C1 segment of cervical spinal cord (tissue), 14 donors: ENCODE measurements at places on chromosomes 11 and 22.
A peak's percentile ranks its signal among the peaks of the same experiment; 100 is the strongest.

DNA sequence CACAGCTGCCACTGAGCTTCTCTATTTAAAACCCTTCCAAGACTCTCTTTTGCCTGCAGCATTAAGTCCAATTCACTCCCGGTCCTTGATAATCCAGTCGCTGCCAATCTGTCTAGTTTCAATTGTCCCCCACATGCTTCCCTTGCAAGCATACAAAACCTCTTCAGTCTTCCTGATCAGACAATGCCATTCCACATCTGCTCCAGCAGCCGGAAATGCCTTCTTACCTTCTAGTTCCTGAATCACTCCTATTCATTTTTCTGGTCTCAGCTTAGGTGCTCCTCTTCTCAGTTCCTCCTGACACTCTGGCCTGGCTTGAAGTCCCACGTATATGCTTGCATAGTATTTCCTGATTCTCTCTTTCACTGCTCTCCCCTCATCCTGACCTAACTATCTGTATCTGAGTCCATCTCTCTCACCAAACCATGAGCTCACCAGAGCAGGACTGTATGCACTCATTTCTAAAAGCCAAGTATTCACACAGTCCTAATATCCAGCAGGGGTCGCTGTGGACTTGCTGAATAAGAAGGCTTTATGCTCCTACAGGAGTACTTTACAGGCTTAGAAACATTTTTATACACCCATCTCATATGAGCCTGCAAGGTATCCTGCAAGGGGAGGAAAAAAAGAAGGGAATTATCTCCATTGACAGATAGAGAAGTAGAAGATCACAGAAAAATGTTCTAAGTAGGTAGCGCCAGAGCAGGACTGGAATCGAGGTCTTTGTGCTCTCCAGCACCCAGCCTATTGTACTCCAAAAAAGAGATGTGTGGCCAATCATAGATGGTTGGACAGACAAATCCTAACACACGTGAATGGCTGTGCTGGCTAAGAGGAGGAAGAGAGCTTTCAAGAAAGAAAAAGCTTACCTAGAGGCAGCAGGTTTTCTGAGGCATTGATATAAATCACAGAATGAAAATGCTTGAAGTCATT, 19.2 kb downstream of the XRRA1 start:
- no peak for DNase-seq

DNA sequence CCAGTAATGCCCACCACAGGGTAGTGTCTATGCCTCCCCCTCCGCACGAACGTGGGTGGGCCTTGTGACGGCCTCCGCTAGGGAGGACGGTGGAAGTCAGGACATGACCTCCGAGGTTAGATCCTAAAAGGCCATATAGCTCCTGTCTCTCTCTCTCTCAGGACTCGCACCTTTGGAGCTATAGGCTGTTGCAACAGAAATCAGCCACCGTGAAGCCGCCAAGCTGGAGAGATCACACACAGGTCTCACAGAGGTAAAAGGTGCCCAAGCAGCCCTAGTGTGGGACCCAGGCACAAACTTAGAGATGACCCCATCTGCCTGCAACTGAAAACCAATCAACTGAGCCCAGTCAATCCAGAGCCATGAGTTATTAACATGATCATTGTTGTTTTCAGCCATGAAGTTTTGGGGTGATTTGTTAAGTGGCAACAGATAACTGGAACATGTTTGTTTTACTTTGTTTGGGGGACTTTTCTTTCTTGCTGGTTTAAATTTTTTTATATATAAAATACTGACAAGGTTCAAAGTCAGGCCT, 7.4 kb upstream of the NAP1L4 start:
- no peak for DNase-seq

DNA sequence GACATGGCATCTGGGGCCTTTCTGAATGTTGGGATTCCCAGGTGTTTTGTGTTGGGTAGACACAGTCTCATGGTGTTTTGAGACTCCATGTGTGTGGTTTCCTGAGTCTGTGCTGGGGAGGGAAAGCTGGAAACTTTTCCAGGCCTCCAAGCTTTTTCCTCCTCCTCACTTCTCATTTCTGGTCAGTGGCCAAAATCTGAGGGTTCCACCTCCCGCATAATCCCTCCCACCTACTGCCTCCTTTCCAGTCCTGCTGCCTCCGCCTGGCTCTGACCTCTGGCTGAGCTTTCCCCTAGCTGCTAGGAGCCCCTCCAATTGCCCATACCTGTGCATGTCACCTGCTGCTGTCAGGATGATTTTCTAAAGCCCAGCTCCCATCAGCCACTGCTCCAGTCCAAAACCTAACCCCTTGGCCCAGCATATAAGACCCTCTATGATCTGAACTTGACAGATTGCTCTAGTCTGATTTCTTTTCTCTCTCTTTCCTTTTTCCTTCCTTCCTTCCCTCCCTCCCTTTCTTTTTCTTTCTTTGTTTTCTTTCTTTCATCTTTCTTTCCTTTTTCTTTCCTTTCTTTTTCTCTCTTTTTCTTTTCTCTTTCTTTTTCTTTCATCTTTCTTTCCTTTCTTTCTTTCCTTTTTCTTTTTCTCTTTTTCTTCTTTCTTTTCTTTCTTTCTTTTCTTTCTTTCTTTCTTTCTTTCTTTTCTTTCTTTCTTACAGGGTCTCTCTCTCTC, 51.4 kb upstream of the NECTIN1 start:
- DNase-seq, result no peak

DNA sequence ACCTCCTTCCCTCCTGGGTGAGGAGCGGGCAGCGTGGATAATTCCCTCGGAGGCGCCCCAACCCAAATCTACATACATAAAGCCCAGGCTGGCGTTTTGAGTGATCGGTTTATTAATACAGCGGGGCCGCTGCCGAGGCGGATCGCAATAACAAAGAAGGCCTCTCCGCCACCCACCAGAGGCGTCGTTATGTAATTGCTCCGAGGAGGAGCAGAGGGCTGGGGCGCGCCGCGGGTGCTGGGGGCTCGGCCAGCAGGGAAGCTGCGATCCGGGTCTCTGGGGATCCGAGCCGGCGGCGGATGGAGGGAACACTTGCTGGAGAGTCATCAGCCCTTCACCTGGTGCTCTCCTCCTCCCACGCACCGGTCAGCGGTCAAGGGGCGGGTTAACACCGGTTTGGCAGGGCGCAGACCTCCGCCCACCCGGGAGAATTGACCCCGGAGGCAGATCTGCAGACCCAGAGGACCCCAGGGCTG, 6.4 kb upstream of the TP53I11 start:
- no peak for DNase-seq

GRCh38 chr11:123286761-123287160, 91.7 kb upstream of the CLMP start:
- DNase-seq, result no peak

DNA sequence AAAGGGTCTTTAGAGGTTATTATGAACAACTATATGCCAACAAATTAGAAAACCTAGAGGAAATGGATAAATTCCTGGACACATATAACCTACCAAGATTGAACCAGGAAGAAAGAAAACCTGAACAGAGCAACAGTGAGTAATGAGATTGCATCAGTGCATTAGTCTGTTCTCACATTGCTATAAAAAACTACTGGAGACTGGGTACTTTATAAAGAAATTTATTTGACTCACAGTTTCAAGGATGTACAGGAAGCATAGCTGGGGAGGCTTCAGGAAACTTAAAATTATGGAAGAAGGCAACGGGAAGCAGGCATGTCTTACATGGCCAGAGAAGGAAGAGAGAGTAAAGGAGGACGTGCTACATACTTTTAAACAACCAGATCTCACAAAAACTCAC, 70.8 kb upstream of the GNAZ start:
- DNase-seq, result no peak

- no peak for DNase-seq
These were observed 564.5 kb upstream of the B3GAT1 start for GRCh38 chr11:134976551-134976950.

- no peak for DNase-seq
These were observed 1132.1 kb upstream of the CNTN5 start for GRCh38 chr11:97888641-97889040.

DNA sequence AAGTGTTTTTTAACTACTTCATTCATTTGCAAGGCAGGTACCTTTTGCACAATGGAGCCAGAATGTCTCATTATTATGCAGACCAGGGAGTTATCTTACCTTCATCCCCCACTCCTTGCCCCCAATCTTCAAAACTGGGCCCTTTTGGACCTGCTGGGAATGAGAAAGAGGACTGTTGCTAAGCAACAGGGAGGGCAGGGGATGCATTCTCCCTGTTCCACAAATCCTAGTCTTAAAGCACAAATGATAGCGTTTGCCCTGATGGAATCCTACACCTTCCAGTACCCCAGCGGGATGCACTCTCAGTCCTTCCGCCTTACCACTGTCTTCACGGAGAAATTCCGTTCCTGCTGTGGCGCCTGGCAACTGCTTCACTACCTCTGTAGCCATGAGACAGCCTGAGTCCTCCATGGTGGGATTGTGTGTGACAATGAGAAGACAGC, 4.1 kb upstream of the KCNJ1 start:
- DNase-seq, result no peak

DNA sequence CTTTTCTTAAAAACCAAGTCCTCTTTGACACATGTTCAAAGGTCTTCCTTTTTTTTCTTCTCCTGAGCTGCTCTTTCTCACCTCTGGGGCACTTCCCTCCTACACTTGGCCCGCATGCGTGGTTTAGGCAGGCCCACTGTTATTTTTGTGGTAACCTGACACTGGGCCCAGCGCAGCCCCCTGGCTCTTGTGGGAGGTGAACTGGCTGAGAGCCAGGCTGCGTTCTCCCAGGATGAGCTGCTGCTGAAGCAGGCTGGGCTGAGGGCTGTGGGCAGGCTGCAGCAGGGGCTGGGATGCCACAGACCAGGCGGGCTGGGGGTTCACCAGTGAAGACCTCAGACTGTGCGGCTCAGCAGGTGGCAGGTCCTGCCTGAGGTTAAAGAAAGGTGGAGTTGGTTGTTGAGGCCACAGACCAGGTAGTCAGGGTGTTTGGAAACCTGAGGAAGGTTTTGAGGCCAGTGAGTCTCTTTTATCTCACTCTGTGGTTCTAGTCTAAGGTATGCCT, 72.4 kb downstream of the TEAD1 start:
- DNase-seq, result no peak

GRCh38 chr22:25741692-25742626, at the start of gene MYO18B:
MYO18B (plus strand) TSS chr22:25742188; CDS start chr22:25761093, 18,905 bp downstream.
- no peak for DNase-seq

GRCh38 chr11:1384199-1384970, 5.3 kb upstream of the BRSK2 start:
- no peak for DNase-seq

DNA sequence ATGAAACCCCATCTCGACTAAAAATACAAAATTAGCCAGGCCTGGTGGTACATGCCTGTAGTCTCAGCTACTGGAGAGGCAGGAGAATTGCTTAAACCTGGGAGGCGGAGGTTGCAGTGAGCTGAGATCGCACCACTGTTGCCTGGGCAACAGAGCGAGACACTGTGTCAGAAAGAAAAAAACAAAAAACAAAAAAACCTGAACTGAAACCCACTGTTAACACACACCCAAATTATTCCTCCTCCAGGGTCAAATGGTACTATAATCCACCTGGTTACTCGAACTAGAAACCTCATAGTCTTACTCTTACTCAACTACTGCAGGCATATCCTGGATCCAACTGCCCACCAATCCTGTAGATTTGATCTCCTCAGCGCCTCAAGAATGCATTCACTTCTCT, 35.5 kb downstream of the USP28 start:
- no peak for DNase-seq

GRCh38 chr11:1570896-1571759, 943 bp downstream of the DUSP8 start:
- no peak for DNase-seq

GRCh38 chr22:48784701-48785503, 1042.8 kb downstream of the BRD1 start:
- no peak for DNase-seq

DNA sequence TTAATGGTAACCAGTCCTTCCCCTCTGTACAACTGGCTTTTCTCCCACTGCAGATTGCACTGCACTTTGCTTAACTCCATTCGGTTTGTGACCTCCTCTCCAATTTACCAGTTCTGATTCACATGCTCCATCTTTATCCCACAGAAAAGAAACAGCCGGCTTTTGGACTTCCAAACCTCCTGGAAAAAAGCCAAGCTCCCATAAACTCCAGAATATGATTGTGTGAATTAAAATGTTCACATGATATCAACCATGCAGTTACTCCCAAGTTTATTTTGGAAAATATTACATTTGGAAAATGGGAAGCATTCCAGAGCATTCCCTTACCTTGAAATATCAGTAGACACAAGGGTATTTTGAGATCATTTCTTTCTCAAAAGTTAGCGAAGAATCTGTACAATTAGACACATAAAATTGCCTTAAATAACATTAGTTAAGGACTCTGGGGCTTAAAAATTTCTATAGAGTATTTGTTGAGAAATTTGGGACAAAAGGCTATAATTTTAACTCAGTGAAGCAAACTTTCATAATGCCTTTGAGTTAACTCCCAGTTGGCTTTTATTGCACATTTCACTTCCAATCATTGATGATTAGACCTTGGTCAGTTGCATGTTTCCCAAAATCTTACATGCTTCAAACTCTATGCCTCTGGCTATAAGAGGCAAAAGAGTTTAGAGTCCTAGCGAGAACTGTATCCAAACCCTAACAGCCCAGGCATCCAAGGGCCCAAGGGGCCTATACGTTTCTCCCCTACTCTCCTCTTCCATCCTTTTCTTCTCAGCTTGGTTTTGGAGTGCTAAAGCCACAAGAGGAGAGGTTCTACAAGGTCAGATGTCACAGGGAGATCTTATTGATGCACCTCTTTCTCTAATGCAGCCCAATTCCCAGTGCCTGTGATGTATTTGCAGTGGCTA, 23.6 kb upstream of the TMEM135 start:
- DNase-seq, result no peak

DNA sequence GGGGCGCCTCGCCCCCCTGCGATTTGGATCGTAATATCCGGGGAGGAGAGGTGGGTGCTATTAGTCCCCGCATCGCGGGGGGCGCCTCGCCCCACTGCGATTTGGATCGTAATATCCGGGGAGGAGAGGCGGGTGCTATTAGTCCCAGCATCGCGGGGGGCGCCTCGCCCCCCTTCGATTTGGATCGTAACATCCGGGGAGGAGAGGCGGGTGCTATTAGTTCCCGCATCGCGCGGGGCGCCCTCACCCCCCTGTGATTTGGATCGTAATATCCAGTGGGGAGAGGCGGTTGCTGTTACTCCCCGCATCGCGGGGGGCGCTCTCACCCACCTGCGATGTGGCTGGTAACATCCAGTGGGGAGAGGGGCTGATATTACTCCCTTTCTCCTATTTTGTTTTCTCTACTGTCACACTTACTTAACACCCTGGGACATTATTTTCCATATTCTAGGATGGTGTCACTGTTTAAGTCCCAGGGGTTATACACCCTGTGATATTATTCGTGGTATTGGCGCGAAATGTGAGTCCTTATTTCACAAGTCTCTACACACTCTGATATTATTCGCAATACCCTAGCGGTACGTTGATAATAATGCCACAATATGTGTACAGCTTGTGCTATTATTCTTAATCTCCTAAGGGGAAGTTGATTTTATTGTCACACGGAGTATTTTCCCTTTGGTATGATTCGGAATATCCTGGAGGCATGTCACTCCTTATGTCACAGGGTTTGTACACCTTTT, 57.8 kb upstream of the ALDH3B2 start:
- peak; percentile 18 for DNase-seq

GRCh38 chr22:31680861-31681341, 18.9 kb upstream of the PISD start:
- no peak for DNase-seq

- no peak for DNase-seq
These were observed 43.7 kb downstream of the MED15 start for GRCh38 chr22:20550851-20551744.

- DNase-seq, result no peak
These were observed 84.9 kb upstream of the TRIM77 start for GRCh38 chr11:89625171-89625570.
